ENCODE measurements at places on chromosomes 16 and 17.
A peak's percentile ranks its signal among the peaks of the same experiment; 100 is the strongest.

DNA sequence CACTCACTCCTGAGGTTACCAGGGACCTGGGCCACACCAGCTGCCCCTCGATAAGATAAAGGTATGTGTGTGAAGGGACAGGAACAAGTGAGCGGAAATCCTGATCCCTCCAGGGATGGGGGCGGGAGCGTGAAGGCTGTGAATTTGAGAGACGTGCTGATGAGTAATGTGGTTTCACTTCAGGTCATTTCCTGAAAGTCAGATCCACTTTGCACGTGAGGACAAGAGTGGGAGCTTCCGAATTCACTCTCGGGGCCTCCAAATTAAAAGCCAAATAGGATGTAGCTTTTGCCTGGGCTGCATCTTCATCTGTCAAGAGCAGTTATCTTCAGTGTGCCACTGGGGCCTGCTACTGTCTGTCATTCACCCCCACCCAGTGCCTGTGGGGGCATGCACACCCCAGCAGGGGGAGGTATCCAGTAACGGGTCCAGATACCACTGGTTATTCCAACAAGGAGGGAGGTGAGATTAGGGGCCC lies 87.4 kb upstream of the LHX1 start:
- DNase-seq = peak; percentile 18

- DNase-seq = no peak
Observed at GRCh38 chr17:17830740-17831207, 6.0 kb downstream of the SREBF1 start.

- no peak for DNase-seq
Observed at GRCh38 chr16:56332464-56333079, 92.8 kb downstream of the AMFR start.

- DNase-seq = no peak
Observed at GRCh38 chr17:39928858-39929645, 1.5 kb downstream of the LRRC3C start.

- DNase-seq = no peak
Observed at GRCh38 chr17:39194089-39194984, 3.1 kb downstream of the CACNB1 start.

- no peak for DNase-seq
Observed at GRCh38 chr17:44601973-44602372, 44.7 kb downstream of the FZD2 start.

- no peak for DNase-seq
Observed at GRCh38 chr16:2716948-2717347, 3.1 kb downstream of the PRSS27 start.

Data from activated T-helper 1 cell treated with anti-CD3 and anti-CD28 coated beads, Interleukin-2, amount 50 U/mL, for 16 hours (primary cell).